ENCODE measurements at places on chromosomes 3 and 15.

DNA sequence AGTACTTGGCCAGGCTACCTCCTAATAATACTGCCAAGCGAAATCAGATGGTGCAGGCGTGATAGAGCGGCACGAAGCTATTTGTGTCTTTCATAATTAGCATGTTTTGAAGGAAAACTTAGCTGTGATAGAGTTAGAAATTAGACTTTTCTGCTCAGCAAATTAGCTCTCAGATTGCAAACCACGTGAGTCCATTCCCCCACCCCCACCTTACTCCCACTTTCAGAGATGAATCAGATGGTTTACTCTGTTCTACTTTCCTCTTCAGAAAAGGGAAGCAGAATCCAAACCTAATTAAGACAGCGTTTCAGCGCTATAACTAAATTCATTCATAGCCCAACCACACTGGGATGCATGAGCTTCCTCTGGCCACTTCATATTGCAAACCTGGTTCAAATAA, 214.6 kb downstream of the SLCO3A1 start:
- no peak for DNase-seq

- DNase-seq: no peak
These were observed 48.3 kb upstream of the MUC13 start for GRCh38 chr3:124982855-124983254.

DNA sequence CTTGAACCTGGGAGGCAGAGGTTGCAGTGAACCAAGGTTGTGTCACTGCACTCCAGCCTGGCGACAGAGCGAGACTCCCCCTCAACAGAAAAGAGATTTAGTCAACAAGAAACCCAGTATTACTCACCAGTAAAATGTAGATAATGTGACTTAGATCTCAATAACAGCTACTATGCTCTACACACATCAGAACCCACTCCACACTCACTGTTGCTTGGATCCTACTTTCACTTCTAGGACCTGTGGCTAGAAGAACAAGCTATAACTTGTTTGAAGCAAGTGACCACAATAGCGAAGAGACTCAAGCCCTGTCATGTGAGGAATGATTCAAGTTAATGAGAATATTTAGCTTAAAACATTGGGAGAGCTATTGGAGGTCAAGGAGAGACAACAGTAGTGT, 100.7 kb downstream of the ANXA2 start:
- DNase-seq: no peak

DNA sequence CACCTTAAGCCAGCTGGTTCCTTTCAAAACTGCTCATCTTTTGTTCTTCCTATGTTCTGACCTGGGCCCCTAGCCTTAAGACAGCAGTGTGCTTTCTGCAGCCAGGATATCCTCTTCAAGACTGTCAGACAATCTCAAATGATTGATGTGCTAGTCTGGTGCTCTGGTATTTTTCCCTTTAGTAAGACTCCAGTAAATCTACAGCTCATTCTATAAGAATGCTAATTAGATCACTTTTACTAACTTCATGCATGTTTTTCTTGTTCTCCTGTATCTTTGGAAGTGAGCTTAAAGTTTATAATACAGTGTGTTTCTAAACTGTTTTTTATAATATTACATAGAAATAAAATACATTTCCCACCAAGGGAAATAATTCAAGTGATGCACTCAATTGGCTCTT, 220.9 kb upstream of the NANOGP8 start:
- no peak for DNase-seq

DNA sequence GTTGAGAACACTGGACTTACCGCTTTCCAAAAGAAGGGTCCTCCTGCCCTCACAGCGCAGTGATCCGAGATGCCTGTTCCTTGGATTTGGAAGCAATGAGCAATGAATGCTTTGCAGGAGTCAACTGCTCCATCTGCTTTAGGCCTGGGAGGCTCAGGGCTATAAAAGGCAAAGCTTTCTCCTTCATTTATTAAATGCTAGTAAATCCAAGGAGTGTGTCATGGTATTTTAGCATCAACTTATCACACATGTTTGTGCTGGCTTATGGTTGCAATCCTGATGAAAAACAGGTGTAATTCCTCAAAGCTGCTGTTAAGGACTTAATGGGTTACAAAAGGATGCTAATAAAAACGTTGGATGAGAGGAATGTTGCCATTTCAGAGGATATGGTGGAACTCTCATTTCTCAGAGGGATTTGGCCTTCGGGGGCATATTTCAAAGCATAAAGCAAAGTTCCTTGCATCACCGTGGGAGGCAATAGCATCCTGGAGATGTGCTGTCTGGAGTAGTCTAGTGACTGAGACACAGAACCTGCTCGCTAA, 158.5 kb upstream of the TPM1 start:
- no peak for DNase-seq

DNA sequence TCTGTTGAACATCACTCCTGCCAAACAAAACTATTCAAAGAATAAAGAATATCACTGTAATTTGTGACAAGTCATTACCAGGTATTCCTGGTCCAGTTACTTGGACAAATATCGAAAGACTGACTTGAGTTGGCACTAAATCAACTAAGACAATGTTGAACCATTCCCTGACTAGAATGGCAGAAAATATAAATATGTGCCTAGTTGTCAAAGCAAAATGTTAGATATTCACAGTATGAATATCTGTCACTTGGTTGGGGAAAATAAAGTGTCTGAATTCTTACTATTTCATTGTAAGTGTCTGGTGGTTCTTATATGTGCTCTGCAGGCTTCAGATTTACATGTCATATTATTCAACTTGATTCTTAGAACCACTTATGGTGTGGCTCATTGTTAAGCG, 470.2 kb downstream of the NAALADL2 start:
- no peak for DNase-seq
